Fibroblast of skin of abdomen (primary cell): ENCODE measurements at places on chromosomes 2 and 18.

- no peak for DNase-seq
These were observed 6.3 kb downstream of the HRH4 start for GRCh38 chr18:24466771-24467170.

DNA sequence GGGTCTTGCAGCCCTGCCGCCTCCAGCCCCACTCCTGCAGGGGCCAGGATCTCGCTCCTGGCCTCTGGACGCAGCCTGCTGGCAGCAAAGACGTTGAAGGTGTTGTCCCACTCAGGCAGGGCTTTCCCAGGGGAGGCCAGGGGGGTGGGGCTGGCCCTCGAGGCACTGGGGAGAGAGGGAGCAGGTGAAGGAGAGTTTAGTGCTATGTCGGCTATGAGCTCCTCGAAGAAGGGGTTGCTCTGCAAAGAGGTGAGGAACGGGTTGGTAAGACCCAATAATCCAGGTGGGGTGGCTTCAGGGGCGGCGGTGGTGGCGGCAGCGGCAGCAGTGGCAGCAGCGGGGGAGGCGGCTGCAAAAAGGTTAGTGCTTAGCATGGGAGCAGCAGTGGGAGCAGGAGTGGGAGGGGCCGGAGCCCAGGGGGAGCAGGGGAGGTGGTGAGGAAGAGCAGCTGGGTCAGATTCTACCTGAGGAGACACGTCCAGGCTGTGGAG lies 9.7 kb upstream of the SFXN5 start:
- no peak for DNase-seq

GRCh38 chr2:240921311-240921994 lies 15.3 kb downstream of the CROCC2 start:
- peak; percentile 96 for DNase-seq

DNA sequence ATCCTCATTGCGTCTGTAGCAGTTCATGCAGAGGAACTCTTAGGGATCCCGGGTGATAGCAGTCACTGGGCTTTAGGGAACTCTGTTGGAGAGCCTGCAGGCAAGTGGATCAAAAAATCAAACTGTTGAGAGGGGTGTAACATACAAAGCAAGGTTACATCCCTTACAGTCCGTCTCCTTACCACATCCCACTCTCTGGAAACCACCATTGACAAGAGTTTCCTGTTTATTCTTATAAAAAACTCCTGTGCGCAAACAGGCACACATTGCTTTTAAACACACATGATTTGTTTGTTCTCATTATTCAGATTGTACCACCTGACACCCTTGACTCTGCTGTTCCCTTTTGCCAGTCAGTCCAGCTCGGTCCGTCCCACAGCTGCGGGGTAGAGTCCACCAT lies 137.7 kb downstream of the LTBP1 start:
- no peak for DNase-seq

- no peak for DNase-seq
These were observed 43.3 kb downstream of the SATB2 start for GRCh38 chr2:199414465-199414864.

DNA sequence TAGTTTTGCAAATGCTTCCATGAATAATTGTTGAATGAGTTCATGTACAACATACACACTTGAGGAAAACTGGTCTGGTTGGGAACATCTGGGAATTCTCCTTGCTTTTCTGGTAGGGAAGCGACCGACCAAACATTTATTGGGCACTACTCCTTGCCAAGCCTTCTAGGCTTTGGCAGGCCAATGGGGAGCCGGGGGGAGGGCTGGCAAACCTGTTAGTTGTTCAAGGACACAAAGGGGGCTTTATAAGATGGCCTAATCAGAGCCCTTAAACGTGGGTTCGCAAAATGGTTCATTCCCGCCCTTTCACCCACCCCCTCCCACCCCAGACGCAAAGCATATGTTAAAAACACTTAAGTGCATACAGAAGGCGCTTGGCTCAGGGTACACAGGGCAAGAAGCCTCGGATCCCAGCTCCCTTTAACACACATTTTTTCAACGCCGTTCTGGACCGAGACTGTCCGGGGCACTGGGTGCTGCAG lies 844 bp upstream of the VSNL1 start:
- DNase-seq = peak; percentile 76

DNA sequence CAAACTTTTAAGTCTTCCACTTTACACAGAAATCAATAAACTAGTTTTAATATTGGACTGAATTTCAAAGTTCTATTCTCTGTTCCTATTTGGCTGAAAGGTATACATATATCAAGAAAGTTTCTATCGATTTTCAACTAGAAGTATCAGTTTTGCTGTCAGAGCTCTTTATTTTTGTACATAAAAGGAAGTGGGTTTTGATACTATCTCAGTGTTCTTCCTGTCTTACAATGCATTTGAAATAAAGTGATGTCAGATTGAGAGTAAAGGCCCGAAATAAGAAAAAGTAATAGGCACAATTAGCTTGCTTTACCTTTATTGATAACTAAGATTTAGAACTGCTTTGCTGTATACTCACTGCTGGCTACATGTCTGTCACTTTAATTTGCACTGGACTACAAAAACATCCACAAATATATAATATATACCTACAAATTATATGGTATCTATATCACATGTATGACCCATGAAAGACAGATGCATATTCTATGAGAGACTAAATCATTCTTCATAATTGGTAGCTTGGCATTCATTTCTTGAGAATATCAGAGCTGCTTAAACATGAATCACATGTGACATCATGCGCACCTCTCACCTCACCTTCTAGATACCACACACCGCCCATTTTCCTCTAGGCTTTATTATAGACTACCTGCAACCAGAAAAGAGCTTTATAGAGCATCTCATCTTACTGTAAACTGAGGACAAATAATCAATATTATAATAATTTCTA lies 83.6 kb downstream of the ASXL2 start:
- DNase-seq = no peak

- no peak for DNase-seq
These were observed 20.9 kb downstream of the SLC39A10 start for GRCh38 chr2:195677884-195678283.

DNA sequence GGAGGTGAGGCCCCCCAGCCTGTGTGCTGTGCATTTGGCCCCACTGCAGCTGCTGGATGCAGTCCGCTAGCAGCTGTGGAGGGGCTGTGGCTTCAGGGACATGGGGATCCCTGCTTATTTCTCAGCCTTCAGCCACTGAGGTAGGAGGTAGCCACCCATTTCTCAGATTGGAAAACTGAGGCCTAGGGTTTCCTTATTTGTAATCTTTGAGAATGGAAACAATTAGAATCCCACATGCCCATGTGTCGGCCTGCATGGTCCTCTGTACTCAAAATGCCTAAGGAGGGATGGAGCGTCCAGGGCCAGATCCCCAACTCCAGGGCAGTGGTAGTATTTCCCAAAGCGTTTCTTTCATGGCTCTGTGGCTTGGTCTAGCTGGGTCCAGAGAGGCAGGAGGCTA lies 42.1 kb downstream of the TOGARAM2 start:
- DNase-seq = no peak

- DNase-seq = peak; percentile 90
These were observed 45.3 kb upstream of the CCBE1 start for GRCh38 chr18:59742325-59743111.

DNA sequence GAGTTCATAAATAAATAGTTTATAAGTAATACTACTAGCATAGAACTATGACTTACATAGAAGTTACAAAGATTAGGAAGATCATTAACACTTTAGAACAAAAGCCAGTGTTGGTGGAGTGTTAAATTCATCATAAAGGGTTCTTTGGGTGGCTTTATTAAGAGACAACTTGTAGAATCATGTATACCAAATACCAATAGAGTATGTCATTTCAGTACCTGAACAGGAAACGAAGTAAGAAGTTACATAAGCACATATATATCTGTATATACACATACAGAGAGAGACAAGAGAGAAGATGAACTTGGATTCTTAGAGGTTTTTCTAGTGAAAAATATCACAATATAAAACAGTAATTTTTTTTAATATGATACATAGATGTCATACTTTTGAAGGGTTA lies 82.5 kb upstream of the OTX1 start:
- DNase-seq = no peak

- no peak for DNase-seq
These were observed 221.5 kb upstream of the ACVR2A start for GRCh38 chr2:147623328-147623727.
